Activated CD4-positive, alpha-beta T cell treated with anti-CD3 and anti-CD28 coated beads, Interleukin-2, amount 50 U/mL, for 16 hours (primary cell): ENCODE measurements at places on chromosomes 6 and 20.

DNA sequence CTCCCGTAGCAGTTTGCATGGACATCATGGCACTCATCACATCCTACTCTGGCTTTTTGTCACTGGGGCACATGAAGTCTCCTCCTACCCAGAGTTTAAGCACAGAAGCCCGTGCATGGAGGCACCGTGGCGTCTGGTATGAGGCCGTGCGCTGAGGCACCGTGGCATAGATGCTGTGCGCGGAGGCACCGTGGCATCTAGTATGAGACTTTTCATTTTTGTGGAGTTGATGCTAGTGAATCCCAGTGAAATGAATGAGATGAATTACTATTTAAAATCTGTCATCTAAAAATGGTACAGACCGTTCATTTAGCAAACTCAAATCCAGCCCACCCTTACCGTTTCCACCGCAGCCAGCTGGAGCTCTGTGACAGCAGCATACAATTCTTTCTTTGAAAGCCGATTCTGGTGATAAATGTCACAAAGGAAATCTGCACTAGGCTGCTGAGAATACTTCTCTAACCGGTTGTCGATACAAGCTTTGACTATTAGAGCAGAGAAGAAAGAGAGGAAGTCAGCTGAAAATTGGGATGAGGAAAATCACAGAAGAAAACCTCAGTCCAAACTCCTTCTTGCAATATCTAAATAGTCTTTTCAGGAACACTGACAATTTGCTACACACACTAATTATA is 11.3 kb downstream of the CYP24A1 start:
- DNase-seq = no peak

DNA sequence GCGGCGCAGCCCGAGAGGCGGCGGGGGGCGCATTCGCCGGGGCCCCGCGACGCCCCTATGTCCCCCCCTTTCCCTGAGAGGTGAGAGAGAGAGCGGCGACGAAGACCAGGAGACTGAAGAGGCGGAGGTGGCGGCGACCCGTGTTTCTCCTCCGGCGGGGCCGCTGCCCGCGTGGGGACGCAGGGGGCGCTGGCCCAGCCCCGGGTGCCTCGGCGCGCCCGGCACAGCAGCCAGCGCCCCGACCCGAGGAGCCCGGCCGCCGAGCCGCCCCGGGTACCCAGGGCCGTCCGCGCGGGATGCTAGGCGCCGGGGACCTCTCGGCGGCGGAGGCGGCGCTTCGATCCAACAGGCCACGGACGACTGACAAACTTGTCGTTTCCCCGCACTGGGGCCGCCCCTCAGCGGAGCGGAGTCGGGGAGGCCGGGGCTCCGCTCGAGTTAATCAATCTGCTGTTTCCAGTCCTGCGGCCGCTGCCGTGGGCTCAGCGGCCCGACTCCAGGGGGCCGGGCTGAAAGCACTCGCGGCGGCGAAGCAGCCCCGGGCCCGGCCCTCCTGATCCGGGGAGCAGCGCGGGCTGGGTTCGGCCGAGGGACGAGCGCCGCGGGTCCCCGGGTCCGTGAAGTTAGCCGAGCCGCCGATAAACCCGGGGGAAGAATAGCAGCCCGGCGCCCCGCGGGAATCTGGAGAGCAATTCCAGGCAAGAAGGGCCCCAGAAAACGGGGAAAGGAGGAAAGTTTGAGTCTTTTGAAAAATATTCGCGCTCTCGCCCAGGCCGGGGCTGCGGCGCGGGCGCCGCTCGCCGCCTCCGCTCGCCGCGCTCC is 631 bp downstream of the MDGA1 start:
- peak; percentile 30 for DNase-seq

GRCh38 chr6:168988801-168989200 is 264.8 kb downstream of the THBS2 start:
- DNase-seq = no peak

GRCh38 chr6:104434519-104434918 is 425.2 kb downstream of the HACE1 start:
- DNase-seq = no peak

- DNase-seq = no peak
These were observed 163.6 kb upstream of the CENPW start for GRCh38 chr6:126176282-126176681.
